Pulmonary artery endothelial cell (primary cell): ENCODE measurements at places on chromosomes 13 and 19.
A peak's percentile ranks its signal among the peaks of the same experiment; 100 is the strongest.

DNA sequence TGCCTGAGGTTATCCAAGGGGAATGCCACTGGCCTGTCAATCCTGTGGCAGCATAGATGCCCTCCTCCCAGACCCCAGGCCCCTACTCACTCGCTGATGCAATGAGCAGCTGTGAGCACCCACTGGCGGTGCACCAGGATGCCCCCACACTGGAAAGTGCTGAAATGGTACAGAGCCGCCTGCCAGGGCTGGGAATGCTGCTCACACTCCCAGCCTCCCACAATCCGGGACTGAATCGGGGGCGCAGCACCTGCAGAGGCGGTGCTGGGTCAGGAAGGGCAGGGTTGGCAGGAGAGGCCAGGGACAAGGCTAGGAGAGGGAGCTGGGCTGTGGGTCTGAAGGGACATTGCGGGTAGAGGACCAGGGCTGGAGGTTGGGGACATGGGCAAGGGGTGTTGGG lies 2.0 kb downstream of the KLK1 start:
- DNase-seq: no peak

- DNase-seq: no peak
Observed at GRCh38 chr13:78193846-78194245, 275.2 kb upstream of the EDNRB start.

- no peak for DNase-seq
Observed at GRCh38 chr13:53854321-53854720, 825.7 kb downstream of the OLFM4 start.

GRCh38 chr13:44365008-44365407 lies 8.6 kb upstream of the SERP2 start:
- DNase-seq: no peak

DNA sequence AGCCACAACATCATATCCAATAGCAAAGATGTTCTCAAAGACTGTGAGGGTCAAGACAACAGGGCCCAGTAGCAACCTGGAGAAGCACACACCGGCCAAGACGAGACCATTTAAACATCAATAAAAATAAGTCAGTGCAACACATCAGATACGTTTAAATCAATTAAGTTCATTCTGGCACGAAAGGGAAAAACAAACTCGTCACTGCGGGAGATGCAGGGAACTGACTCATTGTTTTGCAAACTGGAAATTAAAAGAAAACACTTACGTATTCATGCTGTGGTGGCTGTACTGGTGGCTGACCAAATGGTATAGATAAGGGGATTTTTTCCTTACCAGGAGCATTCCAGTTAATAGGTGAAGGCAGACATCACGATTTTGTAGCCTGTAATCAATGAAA lies 26.3 kb upstream of the SLC15A1 start:
- DNase-seq: peak; percentile 45

GRCh38 chr13:109273326-109273751 lies 513.0 kb downstream of the IRS2 start:
- no peak for DNase-seq
